Amniotic stem cell (primary cell): ENCODE measurements at places on chromosomes 5 and 9.

DNA sequence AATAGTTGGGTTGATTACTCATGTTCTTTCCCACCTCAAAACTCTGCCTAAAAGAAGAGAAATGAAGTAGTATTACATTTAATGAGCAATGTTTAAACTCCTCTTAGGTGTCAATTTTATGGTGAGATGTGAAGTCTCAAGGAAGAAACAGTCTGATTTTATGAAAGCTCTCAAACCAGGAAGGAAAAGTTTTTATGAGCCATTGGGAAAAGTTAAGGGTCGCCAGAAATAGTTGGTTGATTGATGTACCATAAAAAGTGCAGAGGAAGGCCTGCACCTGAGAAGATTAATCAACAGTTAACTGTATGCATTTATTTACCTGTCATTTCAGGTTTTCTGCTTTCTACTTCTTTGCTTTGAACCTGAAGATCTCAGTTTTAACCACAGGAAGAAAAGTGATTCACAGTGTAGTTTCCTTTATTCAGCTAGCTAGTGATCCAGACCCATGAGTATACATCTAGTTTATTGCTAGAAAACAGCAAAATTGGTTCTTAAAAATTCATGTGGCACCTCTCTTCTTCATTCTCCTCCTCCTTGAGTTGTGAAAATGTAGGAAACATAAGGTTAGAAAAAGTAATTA is 133.1 kb downstream of the CSNK1G3 start:
- no peak for DNase-seq

- no peak for DNase-seq
Measured at GRCh38 chr5:53397141-53397757, 83.2 kb upstream of the FST start.

GRCh38 chr9:86918556-86918955 is 28.8 kb downstream of the GAS1 start:
- DNase-seq, result no peak

GRCh38 chr5:11502783-11503182 is 401.5 kb downstream of the CTNND2 start:
- no peak for DNase-seq

GRCh38 chr5:3331819-3332218 is 263.8 kb upstream of the IRX1 start:
- DNase-seq, result no peak

- DNase-seq, result no peak
Measured at GRCh38 chr5:67092535-67092934, 104.1 kb downstream of the CD180 start.

- DNase-seq, result no peak
Measured at GRCh38 chr5:33258553-33258952, 182.2 kb upstream of the TARS1 start.

GRCh38 chr5:111384220-111384619 is 128.1 kb downstream of the STARD4 start:
- DNase-seq, result no peak

- DNase-seq, result no peak
Measured at GRCh38 chr9:93818827-93819472, 136.2 kb downstream of the BARX1 start.

DNA sequence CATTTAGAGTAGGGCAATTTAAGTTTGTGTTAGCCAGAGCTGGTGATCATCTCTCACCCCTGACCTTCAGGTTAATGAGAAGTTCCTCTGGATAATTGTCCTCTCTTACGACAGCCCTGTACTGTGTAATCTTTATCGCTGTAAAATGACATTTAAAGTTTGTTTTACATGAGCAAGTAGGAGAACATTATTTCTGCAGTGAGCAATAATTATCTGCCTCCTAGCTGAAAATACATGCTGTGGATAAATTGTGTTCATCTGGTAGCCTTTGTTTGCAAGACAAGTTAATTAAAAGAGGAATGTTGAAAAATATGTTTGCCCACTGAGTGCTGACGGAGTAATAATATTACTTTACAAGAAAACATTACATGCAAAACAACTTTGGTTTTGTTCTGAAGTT is 1083.8 kb upstream of the NUDT12 start:
- DNase-seq, result no peak

- DNase-seq, result peak; percentile 28
Measured at GRCh38 chr5:92309336-92309991, 926.3 kb upstream of the ARRDC3 start.

GRCh38 chr9:99824378-99825171 is 2.9 kb downstream of the NR4A3 start:
- DNase-seq, result peak; percentile 11

- DNase-seq, result no peak
Measured at GRCh38 chr5:82295144-82295543, 17.0 kb upstream of the RPS23 start.

GRCh38 chr9:108272349-108272899 is 583.4 kb downstream of the ACTL7B start:
- no peak for DNase-seq

DNA sequence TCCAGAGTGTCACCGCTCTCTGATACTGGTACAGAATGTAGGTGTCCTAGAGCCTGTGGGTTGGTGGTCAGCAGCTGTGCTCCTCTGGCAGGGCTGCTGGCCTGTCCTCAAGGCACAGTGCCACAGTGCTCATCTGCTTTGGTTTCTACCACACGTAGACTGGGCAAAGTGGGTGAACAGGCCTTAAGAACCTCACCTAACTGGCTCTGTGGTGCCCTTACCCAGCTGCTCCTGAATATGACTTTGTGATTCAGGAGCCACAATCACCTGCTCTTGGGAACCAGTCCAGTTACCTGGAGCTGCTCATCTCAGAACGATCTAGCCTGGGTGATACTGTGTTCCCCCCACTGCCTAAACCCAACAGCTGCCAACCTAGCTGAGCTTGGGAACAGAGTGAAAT is 6.4 kb downstream of the NOP16 start:
- no peak for DNase-seq

GRCh38 chr9:129619787-129620668 is 873 bp downstream of the C9orf50 start:
- DNase-seq, result no peak

DNA sequence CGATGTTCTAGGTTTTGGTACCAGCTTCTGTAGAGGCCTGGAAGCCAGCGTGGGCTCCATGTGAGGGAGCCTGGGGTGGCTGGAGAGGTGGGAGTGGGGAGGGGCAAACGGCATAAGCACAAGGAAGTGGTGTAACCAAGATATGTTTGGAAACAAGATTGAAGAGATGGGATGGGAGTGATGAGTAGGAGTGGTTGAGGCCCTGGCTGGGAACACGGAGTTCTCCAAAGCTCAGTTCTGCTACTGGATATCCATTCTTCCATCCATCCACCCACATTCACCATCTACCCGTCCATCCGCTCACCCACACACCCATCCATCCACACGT is 12.2 kb downstream of the TSPAN17 start:
- DNase-seq, result no peak

GRCh38 chr5:76672242-76672641 is 43.7 kb upstream of the F2R start:
- DNase-seq, result no peak

GRCh38 chr5:31270396-31270795 is 76.9 kb downstream of the CDH6 start:
- DNase-seq, result no peak

DNA sequence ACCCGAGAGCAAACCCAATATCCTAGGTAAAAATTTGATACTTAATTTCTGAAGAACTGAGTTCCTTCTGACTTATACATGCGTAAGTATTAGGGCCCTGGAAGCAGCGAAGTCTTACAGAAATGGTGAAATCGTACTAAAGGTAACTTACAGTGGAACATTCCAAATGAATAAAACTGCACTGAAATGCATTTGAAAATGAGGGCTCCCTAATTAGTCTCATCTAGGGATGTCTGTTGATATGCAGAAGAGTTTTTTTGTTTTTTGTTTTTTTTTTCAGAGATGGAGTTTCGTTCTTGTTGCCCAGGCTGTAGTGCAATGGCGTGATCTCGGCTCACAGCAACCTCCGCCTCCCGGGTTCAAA is 10.4 kb upstream of the NANS start:
- no peak for DNase-seq

- no peak for DNase-seq
Measured at GRCh38 chr9:128211186-128211980, 8.2 kb downstream of the DNM1 start.

- no peak for DNase-seq
Measured at GRCh38 chr9:108345826-108346225, 510.0 kb downstream of the ACTL7B start.

GRCh38 chr5:32628049-32628844 is 42.9 kb downstream of the SUB1 start:
- no peak for DNase-seq

DNA sequence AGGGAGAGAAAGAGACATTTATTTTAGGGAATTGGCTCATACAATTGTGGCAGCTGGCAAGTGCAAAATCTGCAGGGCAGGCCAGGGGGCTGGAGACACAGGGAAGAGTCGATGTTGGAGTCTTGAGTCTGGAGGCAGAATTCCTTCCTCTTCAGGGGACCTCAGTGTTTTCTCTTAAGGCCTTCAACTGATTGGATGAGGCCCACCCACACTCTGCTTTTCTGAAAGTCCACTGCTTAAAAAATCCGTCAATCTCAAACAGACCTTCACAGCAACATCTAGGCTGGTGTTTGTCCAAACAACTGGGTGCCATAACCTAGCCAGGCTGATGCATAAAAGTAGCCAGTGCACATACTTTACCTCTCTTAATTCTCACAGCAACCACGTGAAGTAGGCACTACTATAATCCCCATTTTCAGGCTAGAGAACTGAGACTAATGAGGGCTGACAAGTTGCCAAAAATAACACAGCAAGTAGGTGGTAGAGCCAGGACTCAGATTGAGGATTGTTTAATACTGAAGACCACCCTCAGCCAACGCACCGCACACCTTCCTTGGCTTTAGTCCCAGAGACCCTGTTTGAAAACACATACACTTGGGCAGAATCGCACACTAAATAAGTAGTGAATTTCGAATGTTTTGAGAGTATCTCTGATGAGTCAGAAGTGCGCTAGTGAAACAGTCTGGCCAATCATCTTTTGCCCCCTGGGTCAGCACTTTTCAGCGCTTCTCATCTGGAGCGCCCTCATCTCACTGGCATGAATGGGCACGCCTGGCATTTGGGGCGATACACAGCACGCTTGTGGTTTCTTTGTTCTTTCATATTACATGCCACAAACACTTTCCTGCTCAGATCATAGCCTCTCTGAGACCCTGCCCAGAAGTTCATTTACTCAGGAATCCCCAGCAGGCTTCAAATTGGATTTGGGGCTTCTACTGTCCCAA is 591.4 kb downstream of the CCDC171 start:
- DNase-seq, result no peak

DNA sequence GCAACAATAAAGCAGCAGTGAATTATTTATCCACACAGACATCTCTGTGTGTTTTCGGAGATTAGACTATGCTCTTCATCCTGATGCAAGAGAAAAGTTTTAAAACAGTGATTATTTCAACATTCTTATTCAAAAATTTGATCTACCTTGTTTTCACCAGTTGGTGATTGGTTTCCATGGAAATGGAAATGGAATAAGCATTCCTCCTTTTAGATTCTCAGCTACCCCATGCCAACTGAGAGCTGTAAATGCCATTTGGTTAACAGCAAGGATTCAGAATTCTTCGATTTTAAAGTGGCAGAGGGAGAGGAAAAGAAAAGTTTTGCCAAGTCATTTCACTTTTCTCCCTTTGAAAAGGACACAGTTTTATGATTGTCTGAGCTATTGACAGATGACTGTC is 154.7 kb downstream of the PCSK5 start:
- no peak for DNase-seq

GRCh38 chr9:98255061-98255577 is 330 bp downstream of the TBC1D2 start:
- peak; percentile 10 for DNase-seq

GRCh38 chr5:1915316-1915715 is 32.6 kb upstream of the IRX4 start:
- no peak for DNase-seq

DNA sequence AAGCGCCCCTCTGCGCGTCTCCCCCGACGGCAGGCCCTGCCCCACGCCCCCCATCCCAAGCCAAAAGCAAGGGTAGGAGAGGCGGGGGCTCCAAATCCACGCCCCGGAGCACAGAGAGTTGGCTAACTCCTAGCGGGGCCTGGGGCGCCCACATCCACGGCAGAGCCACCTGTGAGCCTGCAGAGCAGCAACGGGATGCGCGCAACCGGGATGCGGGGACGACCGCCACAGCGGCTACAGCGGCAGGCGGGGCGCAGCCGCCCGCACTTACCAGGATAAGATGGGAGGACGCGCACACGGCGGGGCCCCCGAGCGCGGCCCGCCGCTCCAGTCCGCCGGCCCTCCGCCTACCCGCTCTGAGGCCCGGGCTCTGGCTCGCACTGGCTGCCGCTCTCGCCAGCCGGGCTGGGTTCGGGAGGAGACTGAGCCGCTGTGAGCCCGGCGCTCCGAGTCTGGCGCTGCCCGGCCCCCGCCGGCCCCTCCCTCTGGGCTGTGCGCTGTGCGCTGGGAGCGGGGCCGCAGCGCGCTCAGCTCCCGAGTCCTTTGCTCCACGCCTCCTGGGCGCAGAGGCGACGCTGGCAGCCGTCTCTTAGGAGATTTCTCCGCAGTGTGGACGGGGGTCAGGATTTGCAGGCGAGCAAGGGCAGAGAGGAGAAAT is at the start of gene SLC24A2:
Gene SLC24A2, minus strand, starts transcription at position 424 of the 658 bp plus-strand sequence.
- no peak for DNase-seq

GRCh38 chr5:161058781-161059180 is 206.8 kb upstream of the ATP10B start:
- no peak for DNase-seq

DNA sequence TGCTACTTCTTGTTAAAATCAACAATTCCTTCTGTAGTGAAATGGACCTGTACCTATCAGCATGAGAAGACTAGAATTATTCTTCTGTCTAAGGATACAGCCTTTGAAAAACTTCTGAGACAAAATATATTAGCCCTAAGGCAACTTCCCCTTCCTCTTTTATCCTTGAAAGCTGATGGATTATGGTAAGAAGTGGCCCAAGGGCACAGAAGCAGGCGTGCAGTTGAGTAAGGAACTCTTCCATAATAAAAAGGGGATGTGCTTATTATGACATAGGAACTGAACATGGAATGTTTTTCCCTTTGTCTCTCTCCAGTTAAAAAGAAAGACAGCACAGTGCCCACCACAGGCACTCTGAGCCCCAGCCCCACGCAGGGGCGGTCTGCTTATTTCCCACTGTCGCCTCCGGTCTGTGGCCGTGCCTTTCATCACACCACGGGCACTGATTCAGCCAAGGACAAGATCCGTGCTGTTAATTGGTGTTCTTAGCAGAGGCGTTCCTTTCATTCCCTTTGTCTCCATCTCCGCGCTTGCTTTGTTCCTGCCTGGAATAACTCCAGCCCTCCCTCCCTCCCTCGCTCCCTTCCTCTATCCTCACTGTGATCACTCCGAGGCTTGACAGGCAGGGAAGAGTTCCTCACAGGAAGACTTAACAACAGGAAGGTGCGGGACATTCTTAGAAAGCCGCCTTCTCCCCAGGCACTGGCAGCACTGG is 135.9 kb upstream of the OTULINL start:
- DNase-seq, result no peak

GRCh38 chr9:133558191-133559126 is 24.0 kb downstream of the ADAMTSL2 start:
- DNase-seq, result peak; percentile 81
